ENCODE measurements at places on chromosomes 6 and 20. TPM values are rescaled to one million over a fixed set of nuclear protein-coding genes. Genes with fewer than 3 reads are reported as not detected.

The GTSF1L gene
- not detected for polyA plus RNA-seq

The RAB44 gene
- polyA plus RNA-seq, result not detected

The PRND gene
- polyA plus RNA-seq, result not detected

The LPA gene
- polyA plus RNA-seq, result not detected

The PGC gene
- polyA plus RNA-seq, result not detected

The BNIP5 gene
- polyA plus RNA-seq, result not detected

The DLL1 gene
- 0.09 TPM for polyA plus RNA-seq

The OR2H1 gene
- not detected for polyA plus RNA-seq

DNA sequence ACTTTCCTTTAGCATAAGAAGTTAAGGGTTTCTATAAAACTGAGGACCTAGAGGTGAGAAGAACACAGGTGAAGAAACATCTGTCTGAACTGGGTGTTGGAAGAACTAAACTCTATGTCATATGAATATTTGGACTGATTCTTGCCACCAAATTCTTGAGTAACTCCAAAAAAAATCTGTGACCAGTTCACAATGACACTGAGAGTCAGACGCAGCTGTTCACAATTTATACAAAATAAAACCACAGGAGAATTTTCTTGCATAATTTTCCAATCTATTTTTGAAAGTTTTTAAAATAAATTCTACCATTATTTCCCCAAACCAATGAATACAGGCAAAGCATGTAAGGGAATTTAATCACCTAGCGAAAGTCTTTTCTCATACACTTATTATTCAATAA, 148.1 kb upstream of the TCF21 start:
- no peak for DNase-seq
- H3K36me3 ChIP-seq, result no peaks in the 10 kb centered on the region
- no peak overlapping the region for H3K4me3 ChIP-seq
- H3K27me3 ChIP-seq, result no peaks in the 10 kb centered on the region
- no peaks in the 10 kb centered on the region for H3K4me1 ChIP-seq

- H3K27me3 ChIP-seq, result peaks cover 19% of the 10 kb centered on the region
- no peak for DNase-seq
- no peaks in the 10 kb centered on the region for H3K4me1 ChIP-seq
- no peak overlapping the region for H3K4me3 ChIP-seq
- no peaks in the 10 kb centered on the region for H3K36me3 ChIP-seq
- no peak overlapping the region for H3K27ac ChIP-seq
These were observed 2.6 kb downstream of the SAMD5 start for GRCh38 chr6:147510929-147511590.

DNA sequence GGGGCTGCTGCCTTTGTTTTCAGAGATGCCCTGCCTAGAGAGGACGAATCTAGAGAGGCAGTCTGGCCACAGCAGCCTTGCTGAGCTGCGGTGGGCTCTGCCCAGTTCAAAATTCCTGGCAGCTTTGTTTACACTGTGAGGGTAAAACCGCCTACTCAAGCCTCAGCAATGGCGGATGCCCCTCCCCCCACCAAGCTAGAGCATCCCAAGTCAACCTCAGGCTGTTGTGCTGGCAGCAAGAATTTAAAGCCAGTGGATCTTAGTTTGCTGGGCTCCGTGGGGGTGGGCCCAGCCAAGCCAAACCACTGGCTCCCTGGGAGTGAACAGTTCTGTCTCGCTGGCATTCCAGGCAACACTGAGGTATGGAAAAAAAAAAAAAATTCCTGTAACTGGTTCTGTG, 970.9 kb downstream of the TBC1D32 start:
- no peaks in the 10 kb centered on the region for H3K36me3 ChIP-seq
- no peak overlapping the region for H3K4me3 ChIP-seq
- no peaks in the 10 kb centered on the region for H3K4me1 ChIP-seq
- DNase-seq, result no peak

GRCh38 chr6:112910256-112910655, 563.1 kb downstream of the RFPL4B start:
- no peaks in the 10 kb centered on the region for H3K36me3 ChIP-seq
- H3K27me3 ChIP-seq, result no peaks in the 10 kb centered on the region
- no peak overlapping the region for H3K27ac ChIP-seq

DNA sequence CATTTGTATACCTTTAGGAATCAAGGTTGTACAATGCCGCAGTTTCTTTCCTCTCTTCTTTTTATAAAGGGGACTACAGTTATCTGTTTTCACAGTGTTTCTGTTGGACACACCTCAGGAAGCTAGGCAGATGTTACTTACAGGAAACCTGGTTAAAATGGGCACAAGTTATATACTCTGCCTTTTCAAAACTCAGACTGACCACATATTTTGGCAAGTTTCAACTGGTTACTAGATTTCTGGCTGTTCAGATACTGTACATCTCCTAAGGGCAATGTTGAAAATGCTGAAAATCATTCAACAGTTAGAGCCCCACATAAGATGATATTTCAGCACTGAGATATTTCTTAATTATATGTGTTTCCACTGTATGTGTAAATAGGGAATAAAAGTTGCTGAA, 92.5 kb upstream of the SLC35B3 start:
- no peaks in the 10 kb centered on the region for H3K27me3 ChIP-seq
- no peak for DNase-seq
- no peaks in the 10 kb centered on the region for H3K36me3 ChIP-seq
- no peak overlapping the region for H3K4me3 ChIP-seq
- H3K27ac ChIP-seq, result no peak overlapping the region

DNA sequence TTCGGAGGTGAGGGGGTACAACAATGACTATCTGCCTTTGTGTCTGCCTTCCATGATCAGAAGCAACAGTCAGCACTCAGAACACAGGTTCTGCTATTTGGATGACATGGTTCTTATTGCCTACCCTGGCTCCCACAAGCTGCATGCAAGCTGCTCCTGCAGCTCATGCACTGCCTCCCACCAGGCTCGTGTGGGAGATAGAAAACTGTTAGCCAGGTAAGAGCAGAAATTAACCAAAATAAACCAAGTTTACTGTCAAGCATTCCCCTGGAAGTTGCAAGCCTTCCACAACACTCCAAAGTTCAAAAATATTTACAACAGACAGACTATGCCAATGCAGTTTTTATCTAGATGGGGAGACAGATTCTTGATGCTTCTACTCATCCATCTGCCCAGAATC, 31.0 kb downstream of the OPRM1 start:
- no peak overlapping the region for H3K4me3 ChIP-seq
- H3K36me3 ChIP-seq, result no peaks in the 10 kb centered on the region
- H3K27me3 ChIP-seq, result no peaks in the 10 kb centered on the region
- no peak for DNase-seq
- H3K4me1 ChIP-seq, result no peaks in the 10 kb centered on the region

DNA sequence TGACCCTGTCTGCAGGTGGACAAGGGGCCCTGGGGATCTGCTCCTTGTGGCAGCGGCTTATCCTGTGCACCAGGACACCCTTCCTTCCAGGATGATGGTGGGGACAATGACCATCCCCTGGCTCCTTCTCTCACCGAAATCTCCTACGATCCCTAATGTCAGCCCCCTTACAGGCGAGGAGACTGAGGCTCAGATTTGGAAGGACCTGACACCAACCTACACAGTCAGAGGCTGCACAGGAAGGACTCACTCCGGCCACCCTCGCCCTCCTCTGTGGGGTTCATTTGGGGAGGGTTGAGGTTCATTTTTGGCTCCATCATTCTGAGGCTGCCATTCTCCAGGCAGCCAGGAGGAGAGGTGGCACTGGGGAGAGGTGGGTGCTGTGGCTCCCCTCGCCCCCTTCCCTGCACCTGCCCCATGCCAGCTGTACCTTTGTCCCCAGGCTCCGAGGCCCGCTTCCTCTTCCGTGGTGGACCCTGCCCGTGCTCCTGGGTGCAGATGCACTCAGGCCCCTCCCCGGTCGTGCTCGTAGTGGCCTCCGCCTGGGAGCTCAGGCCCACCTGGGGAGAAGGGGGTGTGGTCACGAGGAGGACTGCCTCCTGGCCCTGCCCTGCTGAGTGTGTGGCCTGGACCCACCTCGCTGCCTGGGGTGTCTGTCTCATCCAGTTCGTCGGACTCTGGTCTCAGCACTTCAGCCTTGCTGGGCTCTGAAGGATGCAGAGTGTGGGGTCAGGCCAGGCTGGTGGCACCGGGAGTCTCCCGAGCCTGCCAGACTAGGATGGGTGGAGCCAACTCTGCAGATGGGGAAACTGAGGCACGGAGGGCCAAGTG, 5.3 kb upstream of the CABLES2 start:
- no peaks in the 10 kb centered on the region for H3K4me1 ChIP-seq
- no peaks in the 10 kb centered on the region for H3K27me3 ChIP-seq
- no peak for DNase-seq
- H3K27ac ChIP-seq, result no peak overlapping the region

DNA sequence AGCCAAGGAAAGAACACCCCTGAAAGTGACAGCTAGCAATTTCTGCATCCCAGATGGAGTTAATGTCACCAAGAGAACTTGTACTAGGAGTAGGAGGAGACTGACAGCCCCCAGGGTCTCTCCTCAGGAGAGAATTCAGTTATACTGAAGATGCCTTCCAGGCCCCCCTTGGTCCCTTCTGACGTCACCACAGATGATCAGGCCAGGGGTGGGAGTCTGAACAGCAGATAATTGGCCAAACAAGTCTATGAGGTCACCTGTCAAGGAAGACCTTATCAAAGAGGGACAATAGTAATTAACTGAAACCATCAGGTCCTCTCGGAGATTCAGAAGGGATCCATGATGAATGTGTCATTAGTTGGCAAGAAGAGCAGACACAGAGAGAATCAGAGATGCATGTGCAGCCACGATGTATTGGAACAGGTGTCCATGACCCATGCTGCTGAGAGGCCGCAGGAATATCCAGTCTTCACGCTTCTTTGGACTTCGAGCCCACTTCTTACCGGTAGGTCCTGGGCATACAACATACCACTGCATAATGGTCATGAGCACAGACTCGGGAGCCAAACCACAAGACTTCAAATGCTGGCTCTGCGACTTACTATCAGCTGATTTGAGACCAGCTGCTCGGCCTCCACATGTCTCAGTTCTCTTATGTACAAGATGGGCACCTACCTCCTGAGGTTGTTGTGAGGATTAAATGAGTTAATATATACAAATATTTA, 10.2 kb downstream of the TRIM10 start:
- H3K27me3 ChIP-seq, result no peaks in the 10 kb centered on the region
- H3K27ac ChIP-seq, result no peak overlapping the region
- no peak for DNase-seq
- peaks cover 8% of the 10 kb centered on the region for H3K4me1 ChIP-seq

DNA sequence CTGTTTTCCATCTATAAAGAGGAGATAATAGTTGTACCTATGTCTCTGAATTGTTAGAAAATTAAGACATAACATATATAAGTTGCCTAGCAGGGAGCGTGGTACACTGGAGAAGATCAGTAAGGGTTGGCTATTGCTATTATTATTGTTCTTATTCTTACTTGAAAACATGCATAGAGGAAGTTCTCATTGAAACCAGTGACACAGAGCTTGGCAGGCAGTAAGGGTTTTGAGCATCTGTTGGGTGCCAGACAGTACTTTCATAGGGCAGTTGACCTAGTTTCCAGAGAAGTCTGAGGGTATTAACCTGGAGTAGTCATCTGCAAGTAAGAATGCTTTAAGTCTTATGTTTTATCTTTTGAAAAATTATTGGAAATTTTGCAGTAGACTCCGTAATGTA, 13.3 kb upstream of the SGK1 start:
- no peaks in the 10 kb centered on the region for H3K27me3 ChIP-seq
- no peak overlapping the region for H3K4me3 ChIP-seq
- H3K36me3 ChIP-seq, result no peaks in the 10 kb centered on the region
